ENCODE measurements at places on chromosomes 16 and 17. TPM values are rescaled to one million over a fixed set of nuclear protein-coding genes. Genes with fewer than 3 reads are reported as not detected.

GRCh38 chr16:54180421-54181359, 105.9 kb downstream of the IRX3 start:
- DNase-seq, result no peak

KRT24 gene
- not detected for total RNA-seq

- DNase-seq, result no peak
Observed at GRCh38 chr17:81195941-81196495, 26.7 kb downstream of the CEP131 start.

FOXJ1 gene
- total RNA-seq, result not detected

- peak; percentile 14 for DNase-seq
Observed at GRCh38 chr17:50348522-50349242, 2.8 kb downstream of the XYLT2 start.

ERCC4 gene
- total RNA-seq, result 10.0 TPM

- DNase-seq, result no peak
Observed at GRCh38 chr17:63718988-63719387, 19.1 kb upstream of the LIMD2 start.

RRAD gene
- total RNA-seq, result 5.1 TPM

- DNase-seq, result peak; percentile 98
Observed at GRCh38 chr17:47275245-47275984, 21.8 kb downstream of the ITGB3 start.

CDC42EP4 gene
- total RNA-seq, result 16.5 TPM

- DNase-seq, result no peak
Observed at GRCh38 chr17:46199379-46199778, 6.2 kb upstream of the KANSL1 start.

CDC6 gene
- total RNA-seq, result 38.9 TPM

- DNase-seq, result peak; percentile 42
Observed at GRCh38 chr16:57916735-57917438, 54.0 kb downstream of the CNGB1 start.

DNA sequence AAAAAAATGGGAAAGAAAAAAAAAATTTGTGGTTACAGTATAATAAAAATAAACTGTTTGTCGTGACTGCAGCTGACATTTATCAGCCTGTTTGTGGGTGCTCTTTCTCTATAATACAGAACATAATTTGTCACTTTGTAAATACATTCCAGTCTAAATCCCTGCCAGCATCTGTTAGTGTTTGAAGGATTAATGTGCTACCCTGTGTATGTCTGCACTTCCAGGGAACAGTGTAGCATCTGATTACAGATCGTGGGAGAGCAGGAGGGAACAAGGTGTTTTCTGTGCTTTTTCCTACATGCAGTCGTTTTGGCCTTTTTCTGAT, 265.1 kb downstream of the WWOX start:
- DNase-seq, result no peak

GRCh38 chr16:27753563-27753962, 203.6 kb downstream of the KATNIP start:
- no peak for DNase-seq

GRCh38 chr16:63426275-63426870, 1390.1 kb upstream of the CDH8 start:
- no peak for DNase-seq

DNA sequence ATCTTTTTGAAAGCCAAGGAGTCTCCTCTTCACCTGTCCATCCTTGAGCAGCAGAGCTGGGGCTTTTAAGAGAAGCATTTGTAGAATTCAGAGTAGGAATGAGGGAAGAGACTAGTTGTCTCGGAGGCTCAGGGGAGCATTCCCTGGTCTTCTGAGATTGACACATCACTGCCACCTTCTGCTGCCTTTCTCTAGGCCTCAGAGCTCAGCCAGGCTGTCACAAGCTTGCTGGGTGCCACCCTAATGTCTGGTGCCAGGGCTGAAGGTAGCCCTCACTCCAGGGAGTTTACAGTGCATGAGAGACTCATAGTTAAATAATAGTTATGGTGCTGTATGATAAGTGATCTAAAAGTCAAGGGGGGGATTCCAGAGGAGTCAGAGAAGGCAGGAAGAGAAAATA, 39.7 kb downstream of the B9D1 start:
- no peak for DNase-seq

GRCh38 chr17:64777415-64778239, 115.5 kb upstream of the SMURF2 start:
- DNase-seq, result no peak

G6PC1 gene
- not detected for total RNA-seq

GRCh38 chr16:582614-583331, 7.1 kb upstream of the RAB40C start:
- DNase-seq, result no peak

- DNase-seq, result peak; percentile 97
Observed at GRCh38 chr16:55494994-55495421, 13.9 kb upstream of the LPCAT2 start.

DNA sequence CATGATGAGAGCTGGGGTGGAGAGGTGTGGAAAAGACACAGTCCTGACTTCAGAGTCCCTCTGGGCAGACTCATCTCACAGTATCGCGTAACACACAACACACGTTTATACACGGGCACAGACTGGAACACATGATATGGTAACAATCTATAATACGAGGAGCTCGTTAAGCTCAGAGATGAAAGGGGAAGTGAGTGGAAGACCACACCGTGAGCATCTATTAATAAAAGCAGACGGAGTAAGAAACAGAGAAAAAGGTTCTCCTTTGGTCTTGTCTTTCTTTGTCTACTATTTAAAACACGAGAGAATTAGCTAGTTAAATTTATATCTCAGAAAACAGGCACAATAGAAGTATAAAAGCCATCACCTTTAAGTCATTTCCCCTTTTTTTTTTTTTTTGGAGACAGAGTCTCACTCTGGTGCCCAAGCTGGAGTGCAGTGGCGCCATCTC, 13.5 kb downstream of the ANKRD11 start:
- DNase-seq, result no peak

GRCh38 chr17:11356371-11356770, 115.4 kb downstream of the SHISA6 start:
- DNase-seq, result no peak

PRAC1 gene
- not detected for total RNA-seq

IFI35 gene
- 26.7 TPM for total RNA-seq

DCAKD gene
- total RNA-seq, result 35.9 TPM
